NCI-H146 (cell line): ENCODE measurements at places on chromosomes 2 and 18.

DNA sequence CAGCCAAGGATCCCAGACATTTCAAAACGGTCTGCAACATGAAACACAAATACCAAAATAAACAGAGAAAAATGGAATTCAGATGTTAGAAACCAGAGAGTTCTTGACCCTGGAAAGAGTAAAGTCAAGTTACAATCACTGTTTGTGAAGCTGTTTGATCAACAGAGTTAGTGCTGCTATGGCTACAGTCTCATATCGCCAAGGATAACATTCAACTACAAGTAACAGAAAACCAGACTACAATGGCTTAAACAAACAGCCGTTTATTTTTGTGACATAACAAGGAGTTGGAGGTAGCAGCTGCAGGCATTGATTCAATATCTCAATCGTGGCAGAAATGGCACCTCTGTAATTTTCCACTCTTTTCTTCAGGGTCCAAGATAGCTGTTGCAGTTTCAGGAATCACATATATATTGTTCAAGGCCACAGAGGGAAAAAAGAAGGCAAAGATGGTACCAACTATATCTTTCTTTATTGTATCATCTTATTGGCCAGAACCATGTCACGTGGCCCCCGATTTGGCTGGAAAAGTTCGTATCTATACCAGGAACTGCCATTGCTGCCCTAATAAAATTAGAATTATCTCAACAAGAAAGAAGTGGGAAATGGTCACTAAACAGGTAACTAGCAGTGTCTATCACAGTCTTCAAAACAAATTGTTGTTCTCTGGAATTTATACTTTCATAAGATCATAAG lies 17.7 kb upstream of the HNRNPLL start:
- peak; percentile 18 for DNase-seq

- DNase-seq = no peak
Observed at GRCh38 chr2:27901234-27901633, 10.7 kb downstream of the BABAM2 start.

DNA sequence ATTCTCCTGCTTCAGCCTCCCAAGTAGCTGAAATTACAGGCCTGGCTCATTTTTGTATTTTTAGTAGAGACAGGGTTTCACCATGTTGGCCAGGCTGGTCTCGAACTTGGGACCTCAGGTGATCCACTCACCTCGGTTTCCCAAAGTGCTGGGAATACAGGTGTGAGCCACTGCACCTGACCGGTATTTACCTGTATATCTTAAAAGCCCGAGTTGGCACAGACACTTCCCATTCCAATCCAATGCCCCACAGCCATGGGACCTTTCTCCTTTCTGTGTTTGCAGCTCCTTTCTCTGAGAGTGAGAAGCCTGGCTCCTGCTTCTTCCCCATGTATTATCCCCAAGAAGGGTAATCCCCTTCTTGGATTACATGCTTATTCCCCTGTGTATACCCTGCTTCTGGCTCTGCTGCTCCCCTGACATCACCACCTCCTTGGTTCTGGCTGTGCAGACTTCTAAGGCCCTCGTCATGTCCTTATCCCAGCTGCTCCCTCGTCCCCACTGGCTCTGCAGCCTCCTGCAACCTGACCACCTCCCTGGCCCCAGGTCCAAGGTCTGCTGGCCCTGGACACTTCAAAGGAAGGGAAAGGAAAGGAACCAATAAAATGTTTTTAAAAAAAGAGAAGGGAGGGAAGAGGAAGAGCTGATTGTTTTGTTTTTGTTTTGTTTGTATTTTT lies 52.8 kb downstream of the INPP5D start:
- DNase-seq = no peak

GRCh38 chr2:12071318-12071717 lies 324.9 kb downstream of the LPIN1 start:
- DNase-seq = no peak

DNA sequence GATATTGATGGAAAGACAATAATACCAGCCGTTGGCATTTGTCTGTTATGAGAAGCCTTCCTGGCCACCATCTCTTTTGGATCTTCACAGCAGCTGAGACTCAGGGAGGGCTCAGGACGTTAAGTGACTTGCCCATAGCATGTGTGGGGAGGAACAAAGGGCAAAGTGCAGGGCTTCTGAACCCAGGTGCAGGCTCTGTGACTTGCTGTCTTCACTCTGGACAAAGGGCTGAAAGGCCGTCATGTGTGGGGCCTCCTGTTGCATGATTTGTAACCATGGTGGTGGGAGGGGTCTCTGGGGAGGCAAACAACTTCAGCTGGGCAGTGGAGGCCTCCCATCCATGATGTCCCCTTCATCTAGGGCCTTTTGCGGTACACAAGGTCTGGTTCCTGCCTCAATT lies 65.5 kb upstream of the SIX2 start:
- no peak for DNase-seq

DNA sequence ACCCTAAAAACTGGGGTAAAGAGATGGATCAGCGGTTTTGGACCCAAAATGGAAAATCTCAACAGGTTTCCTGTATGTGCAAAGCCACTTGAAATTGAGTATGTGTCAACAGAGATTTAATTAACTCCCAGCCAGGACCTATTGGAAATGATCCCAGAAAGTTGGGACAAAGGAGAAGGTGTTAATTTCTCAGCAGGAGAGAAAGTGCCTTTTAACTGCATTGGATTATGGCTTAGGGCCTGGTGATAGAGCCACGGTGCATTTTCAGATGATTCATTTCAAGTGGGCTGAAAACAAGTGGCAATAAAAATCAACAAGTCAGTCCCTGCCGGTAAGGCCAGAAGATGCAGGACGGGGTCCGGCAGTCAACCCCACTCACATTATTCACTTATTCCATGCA lies 80.2 kb upstream of the BCL11A start:
- DNase-seq = peak; percentile 40

DNA sequence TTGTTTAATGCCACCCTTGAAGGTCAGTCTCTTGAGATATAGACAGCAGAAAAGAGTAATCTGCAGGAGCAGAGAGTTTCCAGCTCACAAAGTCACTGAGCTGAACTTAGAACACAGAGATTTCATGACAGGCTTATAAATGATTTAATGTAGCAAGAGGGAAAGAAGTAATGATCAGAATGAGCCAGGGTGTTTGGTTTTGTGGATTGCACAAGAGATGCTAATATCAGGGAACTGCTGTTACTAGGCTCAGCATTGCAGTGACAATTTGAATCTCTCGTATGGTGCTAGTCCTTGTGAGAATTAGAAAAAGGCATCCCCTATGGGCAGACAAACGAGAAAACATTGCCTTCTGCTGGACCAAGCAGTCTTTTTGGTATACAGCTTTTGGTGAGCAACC lies 61.7 kb upstream of the ITGB6 start:
- DNase-seq = no peak

DNA sequence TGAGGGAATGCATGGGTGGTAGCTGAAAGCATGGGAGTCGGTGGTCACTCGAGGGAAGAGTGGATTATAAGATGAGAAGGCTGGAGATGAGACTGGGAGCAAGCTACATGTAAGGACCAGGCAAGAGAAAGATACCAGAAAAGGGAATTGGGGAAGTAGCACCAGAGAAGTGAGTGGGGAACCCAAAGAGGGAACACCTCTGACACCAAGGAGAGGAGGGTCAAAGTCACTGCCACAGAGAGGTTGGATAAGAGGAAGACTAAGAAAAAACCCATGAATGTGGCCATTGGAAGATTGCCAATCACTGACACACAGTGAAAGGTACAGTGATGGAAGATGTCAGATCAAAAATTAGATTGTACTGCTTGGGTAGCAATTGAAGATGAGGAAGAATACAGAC lies 473.9 kb downstream of the BCL11A start:
- DNase-seq = no peak

GRCh38 chr2:45851111-45851510 lies 199.6 kb downstream of the PRKCE start:
- DNase-seq = peak; percentile 45

DNA sequence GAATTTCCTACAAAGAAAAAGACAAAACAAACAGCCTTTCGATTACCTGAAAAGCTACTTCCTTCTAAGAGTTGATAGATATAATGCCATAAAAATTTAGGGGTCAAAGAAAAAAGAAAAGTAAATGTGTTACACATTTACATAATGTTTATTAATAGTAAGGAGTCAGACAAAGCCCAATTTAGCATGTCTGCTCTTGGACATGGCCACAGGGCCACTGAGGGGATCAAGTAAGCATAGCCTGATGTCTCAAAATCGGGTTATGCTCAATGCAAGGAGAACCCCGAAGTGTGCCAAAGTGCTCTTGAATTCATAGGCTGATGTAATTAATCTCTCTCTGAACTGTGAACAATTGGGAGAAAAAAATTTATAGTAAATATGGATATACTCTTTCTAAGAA lies 61.6 kb downstream of the RTN4 start:
- DNase-seq = no peak

DNA sequence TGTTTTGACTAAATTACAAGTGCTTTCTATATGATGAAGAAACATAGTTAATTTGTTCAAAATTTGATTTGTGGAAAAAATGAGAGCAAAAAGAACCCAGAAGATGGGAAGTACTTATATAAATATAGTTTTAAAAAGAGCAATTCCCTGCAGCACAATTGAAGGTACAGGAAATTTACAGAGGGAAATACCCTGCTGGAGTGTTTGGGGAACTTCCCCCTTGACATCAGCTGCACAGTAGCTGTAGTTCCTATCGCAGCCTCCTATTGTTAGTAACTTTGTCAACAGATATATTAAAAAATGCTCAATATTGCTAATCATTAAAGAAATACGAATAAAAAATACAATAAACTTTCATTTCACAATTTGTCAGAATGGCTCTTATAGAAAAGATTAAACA lies 1118.8 kb upstream of the ZEB2 start:
- DNase-seq = no peak

- no peak for DNase-seq
Observed at GRCh38 chr2:3485166-3485565, 34.2 kb downstream of the ADI1 start.
